ENCODE measurements at places on chromosomes 5 and 9.

DNA sequence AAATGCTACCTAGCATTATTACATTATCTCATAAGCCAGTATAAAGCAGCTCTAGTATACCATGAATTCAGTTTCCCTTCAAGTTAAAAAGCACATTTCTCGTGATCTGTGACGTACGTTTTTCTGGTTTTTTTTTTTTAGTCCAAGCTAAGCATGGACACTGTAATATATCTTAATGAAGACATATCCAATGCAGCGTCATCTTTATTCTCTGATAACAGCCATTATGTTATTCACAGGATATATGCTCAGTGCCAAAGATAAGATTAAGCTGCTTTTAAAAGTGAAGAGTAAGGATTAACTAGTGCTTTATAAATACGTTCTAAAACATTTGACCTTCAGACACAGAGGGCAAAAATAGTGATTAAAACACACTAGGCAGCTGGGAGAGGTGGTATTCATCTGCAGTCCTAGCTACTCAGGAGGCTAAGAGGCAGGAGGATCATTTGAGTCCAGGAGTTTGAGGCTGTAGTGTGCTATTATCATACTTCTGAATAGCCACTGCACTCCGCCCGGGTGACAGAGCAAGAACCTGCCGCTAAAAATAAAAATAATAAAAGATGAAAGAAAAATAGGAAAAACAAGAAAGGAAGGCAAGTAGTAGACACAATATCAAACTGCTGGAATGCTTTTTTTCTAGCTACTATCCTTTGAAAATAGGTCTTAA lies 7.7 kb downstream of the CSNK1A1 start:
- no peak for DNase-seq

- DNase-seq, result no peak
These were observed 107.7 kb downstream of the DMAC1 start for GRCh38 chr9:7691909-7692308.

DNA sequence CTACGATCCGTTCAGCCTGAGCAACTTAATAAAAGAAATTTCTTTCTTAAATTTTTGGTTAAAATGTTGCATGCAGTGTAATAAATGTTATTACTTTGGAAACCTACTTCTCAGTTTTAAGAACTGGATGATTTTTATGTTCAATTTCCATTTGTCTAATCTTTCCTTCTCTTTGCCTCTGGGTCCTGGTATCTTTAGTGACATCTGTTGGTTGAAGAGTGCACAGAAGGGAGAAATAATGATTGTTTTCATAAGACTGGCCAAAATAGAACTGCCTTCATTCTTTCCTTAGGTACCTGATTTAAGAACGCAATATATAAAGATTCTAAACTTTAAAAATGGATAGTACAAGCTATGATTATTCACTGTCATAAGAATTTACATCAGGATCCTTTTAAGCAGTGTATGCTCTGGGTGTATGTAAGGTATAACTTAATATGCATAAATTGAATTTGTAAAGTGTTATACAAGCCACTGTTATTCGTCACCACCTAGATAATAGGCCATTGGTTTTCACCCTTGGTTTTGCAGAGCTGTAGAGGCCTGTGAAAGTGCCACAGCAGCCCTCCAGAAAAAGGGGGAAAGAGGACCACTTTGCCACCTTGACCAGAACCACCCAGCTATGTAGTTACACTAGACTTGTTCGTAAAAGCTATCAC lies 82.8 kb upstream of the TLX3 start:
- DNase-seq, result no peak

GRCh38 chr5:82684165-82684564 lies 393.0 kb downstream of the TMEM167A start:
- no peak for DNase-seq

- DNase-seq, result no peak
These were observed 416.6 kb downstream of the KIF4B start for GRCh38 chr5:155430192-155430591.

- DNase-seq, result no peak
These were observed 18.9 kb upstream of the SLC30A5 start for GRCh38 chr5:69074664-69075521.

DNA sequence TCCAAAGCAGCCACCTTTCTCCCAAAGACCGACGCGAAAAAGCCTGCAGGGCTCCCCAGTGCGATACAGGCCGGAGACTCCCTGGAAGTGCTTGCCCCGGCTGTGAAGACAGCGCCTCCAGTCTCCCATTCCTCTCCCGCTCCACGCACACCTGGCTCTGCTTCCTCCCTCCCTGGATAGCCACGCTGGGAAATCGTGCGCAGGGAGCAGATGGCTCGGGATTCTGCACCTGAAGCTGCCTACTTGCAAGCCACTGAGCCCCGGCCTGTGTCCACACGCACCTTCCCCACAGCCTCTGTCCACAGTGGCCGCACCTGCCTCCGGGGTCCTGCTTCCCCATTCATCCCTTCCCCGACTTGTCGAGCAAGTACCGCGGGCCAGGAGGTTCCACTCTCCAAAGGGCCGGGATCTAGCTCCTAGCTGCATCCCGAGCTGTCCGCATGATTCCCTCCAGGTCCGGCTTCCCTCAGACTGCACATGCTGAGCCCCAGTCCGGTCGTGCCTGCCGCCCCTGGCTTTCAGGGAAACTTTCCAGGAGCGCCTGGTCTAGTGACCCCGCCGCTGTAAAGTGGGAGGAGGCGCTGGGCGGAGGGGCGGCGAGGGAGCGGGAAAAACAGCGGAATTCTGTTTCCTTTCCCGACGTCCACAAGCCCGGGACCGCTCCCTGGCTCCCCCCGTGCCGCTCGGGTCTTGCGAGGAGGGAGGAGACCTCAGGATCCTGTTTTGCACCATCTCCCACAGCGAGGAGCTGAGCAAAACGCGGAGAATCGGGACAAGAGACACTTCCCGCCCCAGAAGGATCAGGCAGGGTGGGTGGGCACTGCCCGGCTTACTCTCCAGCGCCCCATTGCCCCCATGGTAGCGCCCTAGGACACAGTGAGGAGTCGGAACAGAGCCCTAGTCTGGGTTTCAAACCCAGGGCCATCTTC lies 2.0 kb downstream of the SEMA6A start:
- peak; percentile 68 for DNase-seq

- no peak for DNase-seq
These were observed 72.8 kb downstream of the PTTG1 start for GRCh38 chr5:160494451-160494850.

DNA sequence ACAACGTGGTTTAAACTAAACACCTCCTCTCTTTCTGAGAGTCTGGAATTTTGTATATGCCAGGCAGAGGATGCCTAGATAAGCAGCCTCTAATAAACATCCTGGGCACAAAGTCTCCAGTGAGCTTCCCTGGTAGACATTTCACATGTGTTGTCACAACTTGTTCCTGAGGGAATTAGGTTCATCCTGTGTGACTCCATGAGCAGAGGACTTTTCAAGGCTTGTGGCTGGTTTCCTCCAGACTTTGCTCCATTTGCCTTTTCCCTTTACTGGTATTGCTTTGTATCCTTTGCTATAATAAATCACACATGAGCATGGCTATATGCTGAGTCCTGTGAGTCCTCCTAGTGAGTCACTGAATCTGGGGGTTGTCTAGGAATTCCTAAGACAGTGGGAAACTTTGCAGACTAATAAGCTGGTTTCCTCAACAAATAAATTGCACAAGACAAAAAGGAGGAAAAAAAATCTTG lies 77.4 kb downstream of the NR2F1-AS1 start:
- no peak for DNase-seq

- DNase-seq, result no peak
These were observed 185.1 kb downstream of the RGS3 start for GRCh38 chr9:113648586-113648985.

DNA sequence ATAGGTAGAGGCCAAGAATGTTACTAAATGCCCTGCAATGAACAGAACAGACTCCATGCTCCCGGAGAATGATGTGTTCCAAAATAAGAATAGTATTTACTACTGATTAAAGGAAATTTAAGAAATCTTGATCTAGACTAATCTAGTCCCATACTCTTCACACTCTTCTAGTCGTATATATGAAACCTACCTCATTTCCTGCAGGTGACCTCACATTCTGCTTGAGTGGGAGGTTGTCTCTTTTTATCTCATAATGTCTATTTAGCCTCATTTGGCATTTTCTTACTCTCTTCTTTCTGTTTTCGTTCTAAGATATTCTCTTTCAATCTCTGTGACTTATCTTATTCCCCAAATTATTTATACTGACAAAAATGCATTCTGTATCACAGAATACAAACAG lies 9.2 kb upstream of the SHOC1 start:
- no peak for DNase-seq

DNA sequence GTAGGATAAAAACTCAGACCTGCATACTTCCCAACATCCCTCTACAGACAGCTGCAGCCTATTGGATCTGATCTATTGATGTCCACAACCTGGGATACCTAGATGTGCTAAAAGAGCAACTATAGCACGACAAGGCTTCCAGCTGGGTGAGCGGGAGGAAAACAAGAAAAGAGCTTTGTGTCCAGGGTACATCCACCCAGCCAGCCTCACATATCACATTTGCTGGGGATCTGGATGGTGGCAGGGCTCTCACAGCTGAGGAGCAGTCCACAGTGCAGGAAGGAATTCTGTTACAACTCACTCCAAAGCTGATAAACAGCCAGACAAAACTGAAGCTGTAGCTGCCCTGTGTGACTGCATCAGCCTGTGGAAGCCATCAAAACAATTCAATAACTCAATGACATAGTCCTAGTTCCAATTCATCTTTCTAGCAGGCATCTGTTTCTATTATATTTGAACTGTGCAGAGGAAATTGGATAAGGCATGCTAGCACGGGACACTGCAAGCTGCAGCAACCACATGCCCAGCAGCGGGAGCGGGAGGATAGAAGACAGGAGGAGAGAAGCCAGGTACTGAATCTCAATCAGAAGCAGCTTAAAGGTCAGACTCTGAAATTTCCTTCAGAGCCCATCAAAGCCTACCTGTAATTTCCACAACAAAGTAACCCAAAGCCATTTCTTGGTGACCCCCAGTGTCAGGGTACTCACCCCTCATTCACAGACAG lies 45.0 kb downstream of the MED10 start:
- no peak for DNase-seq

DNA sequence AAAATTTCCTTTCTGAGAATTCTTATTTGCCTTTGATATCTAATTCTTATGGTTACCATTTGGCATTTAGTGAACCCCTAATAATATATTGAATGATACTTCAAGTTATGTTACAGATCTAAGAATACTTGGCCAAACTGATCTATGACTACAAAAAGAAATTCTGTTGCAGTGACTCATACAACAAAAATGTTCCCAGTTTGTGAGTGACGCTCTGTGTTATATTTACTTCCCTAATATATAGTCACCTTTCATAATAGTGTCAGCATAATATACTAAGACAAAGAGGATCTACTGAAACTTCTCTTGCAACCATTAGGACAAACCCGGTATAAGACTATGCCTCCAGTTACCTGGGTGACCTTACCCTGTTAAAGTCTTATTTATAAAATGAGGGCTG lies 216.9 kb upstream of the TLX3 start:
- DNase-seq, result no peak

DNA sequence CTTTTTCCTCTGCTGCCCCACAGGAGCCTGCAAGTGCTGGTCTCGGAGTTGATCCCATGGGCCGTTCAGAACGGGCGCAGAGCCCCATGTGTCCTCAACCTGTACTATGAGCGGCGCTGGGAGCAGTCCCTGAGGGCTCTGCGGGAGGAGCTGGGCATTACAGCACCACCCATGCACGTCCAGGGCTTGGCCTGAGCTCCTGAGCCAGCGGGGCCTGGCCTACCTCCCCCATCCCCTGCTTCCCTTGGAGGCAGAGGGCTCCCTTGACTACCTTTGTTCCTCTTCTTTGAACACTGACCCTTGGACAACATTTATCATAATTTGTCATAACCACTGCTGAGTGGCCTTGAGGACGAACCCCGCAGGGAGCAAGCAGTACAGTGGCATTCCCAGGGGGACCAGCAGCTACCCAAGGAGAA lies 6.9 kb upstream of the SLC27A4 start:
- peak; percentile 27 for DNase-seq

DNA sequence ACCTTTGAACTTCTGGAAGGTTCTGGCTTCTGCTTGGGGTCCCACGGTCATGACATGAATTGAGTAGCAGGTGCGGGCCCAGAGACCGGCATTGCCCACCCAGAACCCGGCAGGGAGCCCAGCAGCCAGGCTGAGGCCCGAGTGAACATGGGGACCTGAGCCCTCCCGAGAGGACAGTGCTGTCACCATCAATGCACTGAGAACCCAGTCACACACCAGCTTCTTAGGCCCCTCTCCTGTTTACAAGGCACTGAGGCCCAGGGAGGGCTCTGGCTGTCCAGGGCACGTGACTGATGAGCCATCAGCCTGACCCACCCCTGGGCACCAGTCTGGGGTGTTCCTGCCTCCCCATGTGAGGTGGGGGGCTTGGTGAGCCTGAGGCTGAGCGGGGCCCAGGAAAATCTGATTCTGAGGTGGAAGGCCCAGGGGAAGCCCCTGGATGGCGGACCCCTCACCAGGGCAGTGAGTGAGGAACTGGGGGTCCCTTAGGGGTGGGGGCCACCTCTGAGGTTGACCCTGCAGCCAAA lies 60.3 kb upstream of the RNU6ATAC start:
- no peak for DNase-seq

DNA sequence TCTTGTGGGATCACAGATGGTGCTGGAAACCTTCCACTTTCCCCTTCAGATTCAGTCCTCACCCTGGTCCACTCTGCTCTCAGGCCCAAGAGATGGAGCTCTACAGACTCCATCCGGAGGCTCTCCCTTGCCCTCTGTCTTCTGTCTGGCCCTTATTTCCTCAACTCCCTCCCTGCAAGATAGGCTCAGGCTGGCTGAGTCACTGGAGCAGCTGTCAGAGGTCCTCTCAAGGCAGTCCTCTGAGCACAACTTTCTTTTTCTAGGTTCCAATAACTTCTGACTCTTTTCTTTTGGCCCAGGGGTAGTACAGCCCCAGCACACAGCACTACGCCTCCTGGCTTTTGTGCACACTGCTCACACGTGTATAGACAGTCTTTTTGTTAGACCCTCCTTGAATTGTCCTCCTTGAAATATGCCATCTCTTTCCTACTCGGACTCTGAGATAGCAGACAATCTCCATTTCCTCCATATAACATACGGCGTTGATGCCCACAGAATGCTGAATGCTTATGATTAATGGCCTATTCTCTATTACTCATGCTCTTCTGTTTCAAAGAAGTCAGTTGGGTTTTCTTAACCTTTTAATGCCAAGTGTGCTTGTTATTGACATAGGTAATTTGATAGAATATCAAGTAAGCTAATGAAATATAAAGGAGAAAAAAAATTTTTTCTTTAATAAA lies 193.1 kb downstream of the SLC12A2 start:
- no peak for DNase-seq

DNA sequence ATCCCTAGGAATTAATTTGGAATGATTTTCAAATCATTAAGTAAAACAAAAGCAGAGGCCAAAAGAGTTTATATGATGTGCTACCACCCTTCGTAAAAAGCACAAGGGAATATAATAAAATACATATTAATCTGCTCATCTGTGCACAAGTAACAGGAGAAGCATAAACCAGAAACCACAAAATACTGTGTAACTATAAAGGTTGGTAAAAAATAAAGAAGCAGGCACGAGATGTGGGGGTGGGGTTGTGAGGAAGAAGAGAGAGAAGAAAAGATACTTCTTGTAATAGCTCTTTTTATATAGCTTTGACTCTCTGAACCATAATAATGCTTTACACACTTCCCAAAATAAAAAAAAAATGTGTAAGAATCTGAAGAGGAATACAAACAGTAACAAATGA lies 214.9 kb upstream of the EFNA5 start:
- DNase-seq, result no peak

Measured in nephron progenitor cell (in vitro differentiated cells).